Gastrocnemius medialis (tissue), 4 donors: ENCODE measurements at places on chromosomes 5 and 9.

GRCh38 chr5:61595426-61595825 is 263.4 kb downstream of the ZSWIM6 start:
- no peak overlapping the region for H3K4me3 ChIP-seq
- H3K36me3 ChIP-seq, result no peaks in the 10 kb centered on the region
- no peak for DNase-seq
- H3K27me3 ChIP-seq, result no peaks in the 10 kb centered on the region
- no peak overlapping the region for H3K27ac ChIP-seq

GRCh38 chr5:37810311-37810710 is 29.5 kb downstream of the GDNF start:
- no peak for DNase-seq
- H3K4me1 ChIP-seq, result peaks cover 18% of the 10 kb centered on the region
- peak overlapping the region; percentile 87 for H3K27ac ChIP-seq
- no peaks in the 10 kb centered on the region for H3K36me3 ChIP-seq
- no peak overlapping the region for H3K4me3 ChIP-seq

DNA sequence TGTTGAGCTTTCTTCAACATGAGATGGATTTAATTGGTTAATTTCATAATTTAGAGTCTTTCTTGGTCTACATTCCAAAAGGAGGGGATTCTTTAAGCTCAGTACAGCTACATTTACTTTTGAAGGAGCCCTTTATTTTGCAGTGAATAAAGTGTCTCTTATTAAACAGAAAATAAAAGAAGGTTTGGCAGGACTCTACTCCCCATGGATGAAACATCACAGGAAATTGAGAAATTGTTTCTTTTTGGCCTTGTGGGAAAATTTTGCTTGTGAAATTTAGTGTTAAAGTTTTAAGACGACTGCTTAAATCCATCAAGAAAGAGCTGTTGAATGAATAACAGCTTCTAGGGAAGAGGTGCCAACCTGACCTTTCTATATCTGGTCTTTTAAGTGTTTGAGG is 187.7 kb downstream of the NTRK2 start:
- no peaks in the 10 kb centered on the region for H3K36me3 ChIP-seq
- DNase-seq, result no peak
- H3K4me1 ChIP-seq, result peaks cover 11% of the 10 kb centered on the region
- no peak overlapping the region for H3K4me3 ChIP-seq
- peak overlapping the region; percentile 46 for H3K27ac ChIP-seq

GRCh38 chr5:128334010-128334716 is 203.9 kb downstream of the FBN2 start:
- H3K27ac ChIP-seq, result no peak overlapping the region
- H3K4me1 ChIP-seq, result no peaks in the 10 kb centered on the region
- no peaks in the 10 kb centered on the region for H3K36me3 ChIP-seq

DNA sequence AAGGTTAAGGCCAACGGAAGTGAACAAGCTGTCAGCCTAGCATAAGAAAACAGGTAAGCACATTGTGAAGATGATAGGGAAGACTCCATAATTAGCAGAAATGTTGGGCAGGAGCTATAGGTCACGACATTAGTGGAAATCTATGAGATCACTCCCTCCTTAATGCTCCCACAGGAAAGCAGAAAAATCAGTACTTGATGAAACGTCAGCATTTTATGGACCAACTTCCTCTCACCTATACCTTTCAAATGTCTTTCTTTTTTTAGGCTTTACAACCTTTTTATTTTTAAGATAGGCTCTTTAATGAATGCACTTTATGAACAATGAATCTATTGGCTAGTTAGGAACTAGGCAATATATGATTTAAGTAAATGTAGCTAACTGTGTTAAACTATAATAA is 29.4 kb upstream of the HCN1 start:
- H3K4me3 ChIP-seq, result no peak overlapping the region
- DNase-seq, result no peak
- no peaks in the 10 kb centered on the region for H3K4me1 ChIP-seq
- no peaks in the 10 kb centered on the region for H3K27me3 ChIP-seq

DNA sequence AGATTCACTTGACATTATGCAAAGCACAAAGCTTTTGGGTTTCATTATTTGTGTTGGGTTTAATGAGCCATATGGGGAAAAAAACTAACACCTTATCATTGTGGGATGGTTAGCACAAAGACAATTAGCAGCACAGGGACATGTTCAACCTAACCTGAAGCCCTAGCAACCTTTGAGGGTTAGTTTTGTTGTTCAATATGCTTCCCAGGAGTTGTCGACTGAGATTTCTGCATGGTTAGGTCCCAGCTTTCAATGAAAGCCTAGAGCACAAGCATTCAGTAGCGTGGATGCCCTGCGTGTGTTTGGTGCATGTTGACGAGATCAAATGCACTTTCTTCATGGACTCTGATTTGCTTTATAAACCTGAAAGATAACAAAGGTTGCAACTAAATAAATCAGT is 565.2 kb upstream of the TLE4 start:
- H3K4me3 ChIP-seq, result no peak overlapping the region
- no peak overlapping the region for H3K27ac ChIP-seq
- no peaks in the 10 kb centered on the region for H3K36me3 ChIP-seq
- H3K27me3 ChIP-seq, result no peaks in the 10 kb centered on the region
- H3K4me1 ChIP-seq, result no peaks in the 10 kb centered on the region

- H3K27ac ChIP-seq, result no peak overlapping the region
- H3K27me3 ChIP-seq, result no peaks in the 10 kb centered on the region
- no peak overlapping the region for H3K4me3 ChIP-seq
- H3K4me1 ChIP-seq, result peaks cover 27% of the 10 kb centered on the region
- H3K36me3 ChIP-seq, result peaks cover 1% of the 10 kb centered on the region
Measured at GRCh38 chr5:40781843-40782409, 16.2 kb downstream of the PRKAA1 start.

DNA sequence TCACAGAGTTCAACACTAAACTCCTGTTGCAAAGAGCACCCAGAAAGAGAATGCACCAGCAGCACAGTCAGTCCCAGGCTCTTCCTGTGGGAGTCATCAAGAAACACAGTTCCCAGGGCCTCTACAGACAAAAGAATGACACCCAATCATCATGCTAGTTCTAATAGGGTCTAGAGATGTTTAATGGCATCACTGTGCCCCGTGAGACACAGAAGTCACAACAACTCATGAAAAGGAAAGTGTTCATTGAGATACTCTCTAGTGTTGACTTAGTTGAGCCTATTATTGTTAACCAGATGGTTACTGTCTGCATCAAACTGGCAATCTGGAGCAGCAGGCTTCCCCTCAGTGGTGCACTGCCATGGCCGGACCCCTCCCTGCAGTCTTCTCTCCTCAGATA is 1.6 kb downstream of the KLHL3 start:
- no peak overlapping the region for H3K4me3 ChIP-seq
- H3K36me3 ChIP-seq, result no peaks in the 10 kb centered on the region
- H3K27me3 ChIP-seq, result no peaks in the 10 kb centered on the region
- no peak for DNase-seq
- H3K27ac ChIP-seq, result no peak overlapping the region

GRCh38 chr5:18507114-18507513 is 872.9 kb downstream of the TAF11L14 start:
- no peak overlapping the region for H3K27ac ChIP-seq
- no peak for DNase-seq
- no peaks in the 10 kb centered on the region for H3K27me3 ChIP-seq
- no peaks in the 10 kb centered on the region for H3K36me3 ChIP-seq
- no peaks in the 10 kb centered on the region for H3K4me1 ChIP-seq
- no peak overlapping the region for H3K4me3 ChIP-seq

DNA sequence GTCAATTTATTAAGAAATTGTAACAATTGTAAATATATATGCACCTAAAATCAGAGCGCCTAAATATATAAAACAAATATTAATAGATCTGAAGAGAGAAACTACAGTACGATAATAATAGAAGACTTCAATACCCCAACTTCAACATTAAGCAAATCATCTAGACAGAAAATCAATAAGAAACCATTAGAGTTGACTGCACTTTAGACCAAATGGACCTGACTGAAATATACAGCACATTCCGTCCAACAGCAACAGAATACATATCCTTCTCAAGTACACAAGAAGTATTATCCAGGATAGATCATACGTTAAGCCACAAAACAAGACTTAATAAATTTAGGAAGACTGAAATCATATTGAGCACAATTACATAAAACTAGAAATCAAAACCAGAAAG is 208.7 kb downstream of the MED10 start:
- no peak overlapping the region for H3K27ac ChIP-seq
- H3K36me3 ChIP-seq, result no peaks in the 10 kb centered on the region
- no peaks in the 10 kb centered on the region for H3K27me3 ChIP-seq
- no peak for DNase-seq
- H3K4me1 ChIP-seq, result no peaks in the 10 kb centered on the region

- H3K27me3 ChIP-seq, result no peaks in the 10 kb centered on the region
- H3K36me3 ChIP-seq, result no peaks in the 10 kb centered on the region
- peaks cover 17% of the 10 kb centered on the region for H3K4me1 ChIP-seq
- peak overlapping the region; percentile 29 for H3K27ac ChIP-seq
Measured at GRCh38 chr5:39224196-39224761, 4.9 kb upstream of the FYB1 start.

DNA sequence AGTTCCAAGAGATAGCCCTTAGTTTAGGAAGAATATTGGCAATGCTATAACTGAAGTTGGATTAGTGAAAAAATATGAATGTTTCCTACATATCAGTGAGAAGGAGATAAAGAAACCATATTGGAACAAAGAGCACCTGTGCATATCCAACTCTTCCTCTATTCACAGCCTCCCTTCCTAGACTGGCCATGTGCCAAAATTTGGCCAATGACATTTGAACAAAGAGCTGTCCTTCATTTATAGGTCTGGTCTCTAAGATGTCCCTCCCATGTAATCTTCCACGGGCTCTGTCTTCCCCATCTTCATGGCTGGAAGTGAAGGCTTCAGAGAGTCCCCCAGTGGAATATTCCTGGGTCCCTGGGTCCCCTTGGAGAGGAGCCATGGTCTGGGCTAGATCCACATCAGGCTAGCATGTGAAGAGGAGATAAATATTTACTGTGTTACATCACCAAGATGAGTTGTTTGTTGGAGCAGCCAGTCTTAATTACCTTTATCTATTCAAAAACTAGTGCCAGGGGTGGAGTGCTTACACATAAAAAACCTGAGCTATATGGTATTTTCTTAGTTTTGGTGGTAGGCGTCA is 190.0 kb upstream of the S1PR3 start:
- no peak for DNase-seq
- H3K27me3 ChIP-seq, result no peaks in the 10 kb centered on the region
- no peak overlapping the region for H3K27ac ChIP-seq

- H3K27ac ChIP-seq, result no peak overlapping the region
- H3K4me1 ChIP-seq, result no peaks in the 10 kb centered on the region
- no peaks in the 10 kb centered on the region for H3K27me3 ChIP-seq
Measured at GRCh38 chr5:144230806-144231205, 60.1 kb downstream of the KCTD16 start.

DNA sequence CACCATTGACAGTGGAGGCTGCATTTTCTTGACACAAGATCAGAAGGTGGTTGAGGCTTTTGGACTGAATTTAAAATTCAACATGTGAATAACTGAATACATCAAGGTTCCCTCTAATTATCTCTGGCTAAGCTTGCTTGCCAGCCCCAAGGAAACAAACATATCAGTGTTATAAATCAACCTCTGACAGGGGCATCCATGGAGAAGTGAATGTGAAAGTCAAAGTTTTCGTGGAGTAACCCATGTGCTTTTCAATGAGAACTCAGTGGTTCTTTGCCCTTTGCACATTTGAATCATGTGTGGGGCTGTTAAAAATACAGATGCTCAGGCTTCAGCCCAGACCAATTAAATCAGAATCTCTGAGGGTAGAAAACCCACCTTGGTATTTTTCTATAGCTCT is 128.9 kb downstream of the LRRC70 start:
- no peaks in the 10 kb centered on the region for H3K4me1 ChIP-seq
- H3K4me3 ChIP-seq, result no peak overlapping the region
- no peak for DNase-seq
- H3K27ac ChIP-seq, result no peak overlapping the region
- no peaks in the 10 kb centered on the region for H3K36me3 ChIP-seq

- no peak for DNase-seq
- no peaks in the 10 kb centered on the region for H3K4me1 ChIP-seq
- peak overlapping the region; percentile 3 for H3K4me3 ChIP-seq
Measured at GRCh38 chr5:16713386-16713928, 96.7 kb upstream of the RETREG1 start.

DNA sequence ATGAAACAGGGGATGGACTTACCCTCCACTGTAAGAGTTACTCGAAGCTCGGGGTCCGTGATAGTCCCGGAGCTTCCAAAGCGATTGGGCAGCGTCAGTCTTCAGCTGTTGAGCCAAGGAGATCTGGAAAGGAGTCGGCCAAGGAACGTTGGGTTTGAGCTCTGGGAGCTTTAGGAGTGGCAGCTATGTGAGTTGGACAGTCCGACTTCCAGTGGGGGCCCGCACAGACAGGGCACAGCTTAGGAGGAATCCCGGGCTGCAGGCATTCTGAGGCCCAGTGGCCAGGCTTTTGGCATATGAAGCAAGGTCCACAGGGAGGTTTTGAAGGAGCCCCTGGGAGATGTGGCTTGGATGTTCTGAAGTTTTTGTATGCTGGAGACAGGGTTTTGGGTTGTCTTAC is 72.7 kb downstream of the PHAX start:
- no peak for DNase-seq
- no peak overlapping the region for H3K27ac ChIP-seq
- H3K4me3 ChIP-seq, result no peak overlapping the region
- no peaks in the 10 kb centered on the region for H3K4me1 ChIP-seq
- H3K27me3 ChIP-seq, result no peaks in the 10 kb centered on the region

- no peak overlapping the region for H3K4me3 ChIP-seq
- no peaks in the 10 kb centered on the region for H3K4me1 ChIP-seq
- no peak for DNase-seq
- H3K36me3 ChIP-seq, result no peaks in the 10 kb centered on the region
Measured at GRCh38 chr5:67969631-67970030, 245.9 kb upstream of the PIK3R1 start.

DNA sequence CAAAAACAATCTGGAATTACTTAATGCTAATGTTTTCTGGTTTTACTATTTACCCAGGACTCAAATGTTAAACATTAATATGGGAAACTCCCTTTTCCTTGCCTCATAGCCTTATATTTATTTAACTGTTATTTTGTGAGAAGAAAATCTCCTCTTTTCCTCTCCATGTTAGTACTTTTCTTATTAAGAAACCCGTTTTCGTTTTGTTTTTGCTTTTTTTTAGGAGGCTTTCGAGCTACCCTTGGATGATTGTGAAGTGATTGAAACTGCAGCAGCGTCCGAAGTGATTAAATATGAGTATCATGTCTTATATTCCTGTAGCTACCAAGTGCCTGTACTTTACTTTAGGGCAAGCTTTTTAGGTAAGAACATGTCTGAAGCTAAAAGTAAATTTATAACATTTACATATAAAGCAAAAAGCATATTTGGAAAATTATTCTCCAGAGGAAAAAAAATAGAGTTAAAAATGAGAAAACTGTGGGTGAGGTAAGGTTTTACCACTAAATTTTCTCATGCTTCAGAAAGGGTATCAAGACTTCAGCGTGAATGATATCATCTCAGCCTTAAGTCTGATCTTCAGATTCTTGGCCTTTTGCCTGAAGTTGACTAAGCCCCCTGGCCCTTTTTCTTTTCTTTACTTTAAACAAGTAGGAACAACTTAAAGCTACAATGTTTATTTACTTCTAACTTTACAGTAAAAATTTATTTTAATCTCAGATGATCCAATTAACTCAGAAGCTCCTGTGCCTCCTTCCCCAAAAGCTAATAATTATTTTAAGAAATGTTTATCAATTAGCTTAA is 113.8 kb downstream of the RPS23 start:
- H3K4me1 ChIP-seq, result peaks cover 25% of the 10 kb centered on the region
- no peaks in the 10 kb centered on the region for H3K27me3 ChIP-seq
- no peak for DNase-seq
- no peak overlapping the region for H3K4me3 ChIP-seq
- H3K36me3 ChIP-seq, result no peaks in the 10 kb centered on the region
